T-helper 2 cell (primary cell): ENCODE measurements at places on chromosomes 6 and 20.

- DNase-seq: no peak
Observed at GRCh38 chr6:122799140-122799745, 10.2 kb downstream of the SMPDL3A start.

DNA sequence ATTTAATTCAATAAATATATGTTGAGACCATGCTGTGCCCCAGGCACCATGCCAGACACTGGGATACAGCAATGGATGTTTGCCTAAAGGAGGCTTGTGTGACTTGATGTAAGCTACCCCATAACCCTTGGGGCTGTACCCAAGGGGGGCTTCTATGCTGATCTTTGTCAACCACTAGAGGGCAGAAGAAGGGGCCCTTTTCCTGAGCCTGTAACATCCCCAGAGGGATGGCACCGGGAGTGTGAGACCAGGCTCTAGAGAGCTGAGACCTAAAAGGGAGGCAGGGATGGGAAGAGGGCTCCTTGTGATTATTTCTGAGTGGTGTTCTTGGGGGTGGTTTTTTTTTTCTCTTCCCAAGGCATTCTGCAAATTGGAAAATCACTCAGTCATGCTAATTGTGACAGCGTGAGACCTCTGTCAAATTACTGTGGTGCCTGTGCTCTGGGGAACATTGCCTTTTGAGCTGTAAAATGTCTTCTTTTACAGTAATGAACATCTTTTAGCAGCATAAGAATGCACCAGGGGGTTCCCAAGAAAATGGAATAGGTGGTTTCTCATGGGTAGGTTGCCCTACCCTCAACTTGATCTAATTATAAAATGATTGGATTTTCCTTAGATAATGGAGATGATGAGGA is 138.7 kb upstream of the SLC24A3 start:
- DNase-seq: no peak

DNA sequence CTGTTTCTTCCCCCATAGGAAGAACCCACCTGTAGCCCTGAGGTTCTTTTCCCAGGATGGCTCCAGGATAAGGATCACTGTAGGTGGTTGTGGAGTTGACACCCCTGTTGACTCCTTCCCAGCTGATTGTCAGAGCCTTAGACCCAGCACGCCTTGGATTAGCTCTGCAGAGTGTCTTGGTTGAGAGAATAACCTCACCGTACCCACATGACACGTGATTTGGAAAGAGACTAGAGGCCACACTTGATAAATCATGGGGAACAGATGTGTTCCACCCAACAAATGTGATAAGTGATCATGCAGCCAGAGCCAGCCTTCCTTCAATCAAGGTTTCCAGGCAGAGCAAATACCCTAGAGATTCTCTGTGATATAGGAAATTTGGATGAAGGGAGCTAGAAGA is 12.2 kb downstream of the BTN3A1 start:
- DNase-seq: no peak

DNA sequence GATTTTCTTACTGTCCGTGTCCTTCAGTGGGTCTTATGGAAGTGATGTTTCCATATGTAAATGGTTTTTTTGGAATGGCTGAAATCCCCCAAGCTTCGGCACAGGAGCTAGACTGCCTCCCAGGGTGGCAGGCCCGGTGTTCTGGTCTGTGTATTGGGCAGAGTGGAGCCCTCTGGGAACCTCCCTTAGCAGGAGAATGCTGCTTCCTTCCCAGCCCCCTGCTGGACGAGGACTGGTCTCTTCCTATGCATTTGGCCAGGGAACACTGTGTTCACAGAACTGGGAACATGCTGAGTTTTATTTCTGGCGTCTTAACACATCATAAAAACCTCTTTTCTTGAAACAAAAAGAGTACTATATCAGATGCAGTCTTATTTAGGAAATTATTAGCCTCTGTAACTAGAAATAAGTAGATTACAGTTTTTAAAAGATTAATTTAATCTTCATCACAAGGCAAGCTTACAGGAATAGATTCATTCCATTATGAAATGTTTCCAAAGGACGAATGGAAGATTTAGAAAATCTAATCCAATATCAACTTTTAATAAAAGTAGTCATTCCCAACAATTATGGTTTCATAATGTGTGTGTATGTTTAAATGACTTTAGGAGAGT is 56.6 kb downstream of the SYTL3 start:
- DNase-seq: no peak

DNA sequence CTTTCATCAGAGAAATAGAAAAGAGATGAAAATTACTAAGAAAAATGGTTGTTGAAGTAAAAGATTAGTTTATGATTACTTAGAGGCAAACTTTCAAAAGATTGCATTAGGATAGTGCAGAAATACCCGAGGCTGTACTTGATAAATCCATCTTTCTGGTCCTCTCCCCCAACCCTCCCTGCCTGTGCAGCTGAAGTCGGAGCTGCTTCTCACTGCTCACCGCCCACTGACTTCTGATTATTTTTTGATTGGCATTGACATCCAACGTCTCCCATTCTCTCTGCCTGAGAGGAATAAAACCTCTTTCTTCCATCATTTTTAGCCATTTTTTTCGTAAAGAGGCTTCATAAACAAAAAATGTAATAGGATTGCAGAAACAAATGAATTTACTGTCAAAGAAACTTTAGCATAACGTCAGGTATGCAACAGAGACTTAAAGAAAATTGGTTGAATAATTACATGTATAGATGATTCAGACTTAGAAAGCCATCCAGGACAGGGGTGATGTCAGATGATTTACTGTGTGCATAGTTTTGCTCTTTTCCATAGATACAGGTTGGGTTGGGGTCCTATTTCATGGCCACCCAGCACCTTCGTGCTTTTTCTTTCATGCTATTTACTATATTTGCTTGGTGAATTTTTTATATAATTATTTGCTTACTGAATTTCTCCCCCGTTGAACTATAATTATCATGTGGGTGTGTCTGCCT is 53.6 kb upstream of the EDN3 start:
- no peak for DNase-seq

GRCh38 chr6:90146921-90147649 is 149.6 kb downstream of the BACH2 start:
- no peak for DNase-seq

GRCh38 chr6:49409951-49410542 is 53.0 kb downstream of the MMUT start:
- peak; percentile 7 for DNase-seq

DNA sequence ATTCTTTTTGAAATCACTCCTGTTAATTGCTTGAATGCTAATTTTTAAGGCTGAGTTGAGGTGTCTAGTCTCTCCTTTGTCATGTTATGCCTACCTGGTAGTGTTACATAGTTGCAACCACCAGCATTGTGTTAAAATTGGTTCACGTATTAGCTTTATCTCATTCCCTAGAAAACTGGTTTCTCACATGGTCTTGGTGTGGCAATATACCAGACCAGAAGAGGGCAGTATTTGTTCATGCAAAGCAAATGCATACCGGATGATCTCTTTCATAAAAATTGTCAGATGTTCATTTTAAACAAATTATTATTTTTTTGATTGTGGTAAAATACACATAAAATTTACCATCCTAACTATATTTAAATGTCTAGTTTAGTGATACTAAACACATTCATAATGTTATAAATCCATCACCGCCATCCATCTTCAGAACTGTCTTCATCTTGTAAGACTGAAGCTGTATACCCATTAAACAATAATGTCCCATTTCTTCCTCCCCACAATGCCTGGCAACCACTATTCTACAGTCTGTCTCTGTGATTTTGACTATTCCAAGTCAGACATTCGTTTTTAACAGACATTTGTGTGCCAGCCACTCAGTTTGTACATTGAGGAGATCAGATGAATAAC is 92.8 kb downstream of the ATRN start:
- DNase-seq: no peak

- no peak for DNase-seq
Observed at GRCh38 chr6:159913862-159914564, 23.2 kb downstream of the MAS1 start.

DNA sequence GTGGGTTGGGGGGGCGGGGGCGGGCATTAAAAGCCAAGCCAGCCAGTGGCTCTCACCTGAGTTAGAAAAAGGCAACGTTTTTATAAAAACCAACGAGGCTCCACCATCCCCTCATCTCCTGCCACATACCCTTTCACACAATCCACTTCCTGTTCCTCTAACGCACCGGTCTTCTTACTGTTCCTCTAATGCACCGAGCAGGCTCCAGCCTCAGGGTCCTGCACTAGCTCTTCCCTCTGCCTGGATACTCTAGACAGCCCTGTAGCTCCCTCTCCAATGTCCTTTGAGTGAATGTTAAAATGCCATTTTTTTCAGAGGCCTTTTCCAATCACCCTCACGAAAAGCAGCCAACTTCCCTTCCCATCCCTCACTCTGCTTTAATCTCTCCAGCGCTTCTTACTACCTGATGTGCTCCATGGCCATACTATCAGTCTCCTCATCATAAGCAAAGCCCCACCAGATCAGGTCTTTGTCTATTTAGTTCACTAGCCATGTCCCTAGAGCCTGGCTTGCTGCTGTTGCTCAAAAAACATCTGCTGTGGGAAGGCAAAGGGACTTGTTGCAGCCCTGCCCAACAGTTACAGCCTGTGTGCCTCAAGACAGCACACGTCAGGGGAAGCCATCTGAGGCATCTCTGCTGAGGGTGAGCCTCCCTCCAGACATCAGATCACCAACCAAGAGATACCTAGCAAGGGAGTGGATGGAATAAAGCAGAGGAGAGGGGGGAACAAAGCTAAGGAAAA is 3.9 kb downstream of the FKBP1A start:
- peak; percentile 70 for DNase-seq

DNA sequence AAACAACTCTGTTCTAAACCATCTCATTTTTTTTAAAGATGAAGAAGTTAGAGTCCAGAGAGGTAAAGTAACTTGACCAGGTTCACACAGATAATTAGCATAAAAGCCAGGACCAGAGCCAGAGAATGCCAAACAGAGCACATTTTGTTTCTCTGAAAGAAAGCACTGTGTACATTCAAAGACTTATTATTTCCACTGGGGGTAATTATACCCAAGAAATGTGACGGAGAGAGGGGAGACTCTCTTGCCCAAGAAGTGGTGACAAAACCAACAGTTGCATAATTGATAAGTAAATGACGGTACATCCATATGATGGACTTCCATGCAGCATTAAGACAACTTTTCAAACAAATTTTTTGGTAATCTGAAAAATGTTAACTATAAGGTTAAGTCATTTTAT is 111.6 kb downstream of the RTN4IP1 start:
- no peak for DNase-seq

GRCh38 chr20:25493748-25494505 is 86.5 kb downstream of the GINS1 start:
- DNase-seq: no peak

DNA sequence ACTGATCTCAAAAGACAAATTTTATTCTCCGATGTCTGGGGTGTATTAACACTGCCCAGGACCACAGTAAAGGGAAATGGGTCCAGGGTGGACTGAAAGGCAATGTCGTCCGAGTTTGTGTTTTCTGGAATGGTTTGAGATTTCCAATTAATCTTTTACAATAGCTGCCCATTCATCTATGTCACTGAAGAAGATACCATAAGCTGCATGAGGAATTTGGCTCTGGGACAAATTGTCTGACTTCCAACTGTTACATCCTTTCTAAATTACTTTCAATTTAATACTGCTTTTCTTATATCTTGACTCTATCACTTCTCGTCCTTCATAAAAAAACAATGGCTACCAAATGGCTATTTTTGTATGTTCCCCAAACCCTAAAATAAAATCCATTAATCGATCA is 130.7 kb upstream of the KCNK16 start:
- DNase-seq: no peak

- DNase-seq: no peak
Observed at GRCh38 chr20:35796571-35796970, 24.8 kb downstream of the PHF20 start.

DNA sequence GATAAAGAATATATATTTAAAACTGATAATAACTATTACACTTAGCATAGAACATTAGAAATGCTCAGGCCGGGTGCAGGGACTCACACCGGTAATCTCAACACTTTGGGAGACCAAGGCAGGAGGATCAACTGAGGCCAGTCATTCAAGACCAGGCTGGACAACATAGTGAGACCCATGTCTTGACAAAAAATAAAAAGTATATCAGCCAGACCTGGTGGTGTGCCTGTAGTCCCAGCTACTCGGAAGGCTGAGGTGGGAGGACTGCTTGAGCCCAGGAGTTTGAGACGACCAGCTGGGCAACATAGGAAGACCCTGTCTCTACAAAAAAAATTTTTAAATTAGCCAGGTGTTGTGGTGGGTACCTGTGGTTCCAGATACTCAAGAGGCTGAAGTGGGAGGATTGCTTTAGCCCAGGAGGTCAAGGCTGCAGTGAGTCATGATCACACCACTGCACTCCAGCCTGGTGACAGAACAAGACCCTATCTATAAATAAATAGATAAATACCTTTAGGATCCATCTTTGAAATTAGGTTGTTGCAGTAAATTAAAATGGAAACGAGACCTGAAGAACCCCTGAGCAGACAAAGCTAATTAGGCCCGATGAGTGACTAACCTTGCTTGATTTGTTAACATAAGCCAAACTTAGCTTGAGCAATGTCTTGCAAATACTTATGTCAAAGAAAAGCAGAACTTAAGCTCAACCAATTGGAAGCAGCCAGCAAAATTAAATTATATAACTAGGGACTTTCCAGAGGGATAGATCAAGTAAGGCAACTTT is 75.8 kb upstream of the E2F3 start:
- no peak for DNase-seq

- DNase-seq: no peak
Observed at GRCh38 chr6:152596726-152597125, 40.4 kb downstream of the SYNE1 start.

DNA sequence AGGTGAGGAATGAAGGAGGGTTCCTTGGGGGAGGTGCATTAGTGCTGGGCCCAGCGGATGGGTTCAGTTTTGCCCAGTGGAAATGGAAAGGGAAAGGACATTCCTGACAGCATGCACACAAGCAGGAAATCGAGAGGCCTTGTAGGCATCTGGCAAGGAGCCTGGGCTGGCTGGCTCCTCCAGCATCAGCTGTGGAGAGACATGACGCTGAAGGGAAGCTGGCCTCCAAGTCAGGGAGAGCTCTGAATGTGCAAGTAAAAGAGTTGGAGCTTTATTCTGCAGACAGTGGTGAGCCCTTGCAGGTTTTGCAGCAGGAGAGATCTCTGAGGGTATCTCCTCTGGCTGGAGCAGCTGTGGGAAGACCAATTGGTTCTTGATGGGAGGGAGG is 154.3 kb downstream of the MRPL14 start:
- DNase-seq: no peak

DNA sequence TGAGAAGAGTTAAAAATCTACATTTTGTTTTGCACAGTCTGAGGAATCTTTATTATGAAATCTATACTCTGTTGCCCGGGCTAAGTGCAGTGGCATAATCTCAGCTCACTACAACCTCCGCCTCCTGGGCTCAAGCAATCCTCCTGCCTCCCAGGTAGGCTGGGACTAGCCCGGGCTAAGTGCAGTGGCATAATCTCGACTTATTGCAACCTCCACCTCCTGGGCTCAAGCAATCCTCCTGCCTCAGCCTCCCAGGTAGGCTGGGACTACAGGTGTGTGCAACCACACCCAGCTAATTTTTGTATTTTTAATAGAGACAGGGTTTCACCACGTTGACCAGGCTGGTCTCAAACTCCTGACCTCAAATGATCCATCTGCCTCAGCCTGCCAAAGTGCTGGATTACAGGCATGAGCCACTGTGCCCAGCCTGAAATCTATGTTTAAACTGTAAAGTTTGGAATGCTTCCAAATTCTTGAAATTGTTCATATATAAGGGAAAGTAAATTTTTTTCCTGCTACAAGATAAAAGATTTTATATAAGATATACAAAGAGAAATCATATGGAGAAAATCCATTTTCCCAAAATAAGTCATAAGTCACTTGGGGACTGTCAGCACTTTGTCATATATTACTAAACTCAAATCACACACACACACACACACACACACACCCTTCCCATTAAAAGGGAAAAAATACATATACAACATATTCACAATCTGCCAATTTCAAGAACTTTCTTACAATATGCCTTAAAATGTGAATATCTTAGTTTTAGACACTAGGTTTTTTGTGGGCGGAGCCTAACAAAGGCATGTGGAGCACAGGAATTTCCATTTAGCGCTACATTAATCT is 19.4 kb downstream of the PTPRK start:
- no peak for DNase-seq
